Posterior vena cava (tissue), 2 donors: ENCODE measurements at places on chromosomes 5 and 9. TPM values are rescaled to one million over a fixed set of nuclear protein-coding genes. Genes with fewer than 3 reads are reported as not detected.

Gene LHX2
- not detected for total RNA-seq

Gene SLC27A6
- total RNA-seq = not detected

Gene GPR150
- total RNA-seq = 0.23 TPM

Gene PCDHB8
- total RNA-seq = 3.5 TPM

Gene TMC1
- 1.00 TPM for total RNA-seq

Gene INSL6
- total RNA-seq = not detected

Gene SPINK6
- not detected for total RNA-seq

Gene PITX1
- 0.97 TPM for total RNA-seq

Gene MAMDC2
- 48.1 TPM for total RNA-seq

Gene MELK
- total RNA-seq = 0.88 TPM

Gene SMIM33
- total RNA-seq = not detected

Gene IRX2
- total RNA-seq = 0.19 TPM

Gene IFNA21
- total RNA-seq = not detected

Gene PFN3
- total RNA-seq = not detected

Gene CLIC3
- 1.9 TPM for total RNA-seq

Gene C8G
- total RNA-seq = 1.4 TPM

Gene ENC1
- total RNA-seq = 12.4 TPM

Gene ZFP2
- total RNA-seq = 2.3 TPM

GRCh38 chr5:178143901-178144300, 9.8 kb downstream of the NHP2 start:
- no peak for DNase-seq

DNA sequence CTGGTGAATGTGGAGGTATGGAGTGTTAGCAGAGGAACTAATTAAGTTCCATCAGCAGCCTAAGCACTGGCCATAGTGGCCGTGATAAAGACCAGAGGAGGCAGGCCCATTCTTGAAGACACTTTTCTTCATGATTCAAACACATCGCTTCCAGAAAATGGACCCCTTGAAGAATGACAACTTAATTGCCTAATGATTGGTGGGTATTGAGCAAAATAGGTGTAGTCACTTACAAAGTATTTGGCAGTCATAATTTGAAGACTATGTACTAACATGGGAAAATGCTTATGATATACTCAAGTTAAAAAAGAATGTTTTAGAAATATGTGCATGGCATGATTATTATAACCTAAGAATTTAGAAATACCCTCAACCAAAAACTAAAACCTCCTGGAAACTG, 44.8 kb downstream of the MEGF10 start:
- DNase-seq = no peak

DNA sequence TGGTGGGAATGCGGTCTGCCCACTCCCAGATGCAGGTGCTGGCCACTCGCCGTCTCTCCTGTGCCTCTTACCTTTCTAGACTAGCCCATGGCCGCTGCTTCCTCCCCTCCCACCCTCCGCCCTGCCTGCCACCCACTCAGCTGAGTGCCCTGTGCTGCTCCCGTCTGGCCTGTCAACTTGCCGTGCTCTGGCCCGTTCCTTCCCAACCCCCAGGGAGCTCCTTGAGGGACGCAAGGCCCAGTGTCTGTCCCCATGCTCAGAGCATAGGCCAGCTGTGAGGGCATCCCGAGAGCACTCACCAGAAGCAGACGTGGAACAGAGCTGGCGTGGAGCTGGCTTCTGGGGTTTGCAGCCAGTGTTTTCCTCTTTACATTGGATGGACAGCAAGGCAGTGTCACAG, 20.2 kb downstream of the HNRNPH1 start:
- DNase-seq = peak; percentile 55

GRCh38 chr5:38367410-38367809, 109.1 kb downstream of the EGFLAM start:
- no peak for DNase-seq

DNA sequence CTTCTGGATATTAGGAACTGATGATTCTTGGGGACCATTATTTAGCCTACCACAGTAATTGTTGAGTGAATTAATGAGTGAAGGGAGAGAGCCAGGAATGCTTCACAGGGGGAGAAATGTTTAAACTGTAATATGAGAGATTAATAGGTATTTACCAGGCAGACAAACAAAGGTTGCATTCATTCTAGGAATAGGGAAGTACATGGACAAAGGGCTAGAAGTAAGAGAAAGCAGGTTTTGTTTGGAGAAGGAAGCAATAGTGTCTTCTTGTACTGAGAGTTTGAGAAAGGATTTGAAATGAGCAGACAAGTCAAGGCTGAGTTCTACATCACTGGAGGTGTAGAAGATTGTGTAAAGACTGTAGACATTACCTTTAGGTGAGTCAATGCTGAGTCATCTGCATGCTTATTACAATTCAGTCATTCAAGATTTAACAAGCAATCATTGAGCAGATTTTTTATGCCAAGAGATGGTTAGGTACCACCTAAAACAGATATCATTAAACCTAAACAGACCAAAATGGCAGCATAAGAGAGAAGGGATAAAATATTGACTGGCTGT, 8.0 kb downstream of the TAF1L start:
- DNase-seq = no peak

GRCh38 chr5:17406423-17406838, 91.6 kb upstream of the TAF11L2 start:
- no peak for DNase-seq

DNA sequence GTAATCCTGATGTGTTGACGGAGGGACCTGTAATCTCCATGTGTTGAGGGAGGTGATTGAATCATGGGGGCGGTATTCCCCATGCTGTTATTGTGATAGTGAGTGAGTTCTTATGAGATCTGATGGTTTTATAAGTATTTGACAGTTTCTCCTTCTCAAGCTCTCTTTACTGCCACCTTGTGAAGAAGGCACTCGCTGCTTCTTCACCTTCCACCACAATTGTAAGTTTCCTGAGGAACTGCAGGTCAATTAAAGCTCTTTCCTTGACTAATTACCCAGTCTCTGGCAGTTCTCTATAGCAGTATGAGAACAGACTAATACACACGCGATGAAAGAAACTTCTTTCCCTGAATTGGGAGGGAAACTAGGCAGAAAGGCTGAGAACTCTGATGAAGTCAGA, 141.1 kb upstream of the RAD23B start:
- no peak for DNase-seq

DNA sequence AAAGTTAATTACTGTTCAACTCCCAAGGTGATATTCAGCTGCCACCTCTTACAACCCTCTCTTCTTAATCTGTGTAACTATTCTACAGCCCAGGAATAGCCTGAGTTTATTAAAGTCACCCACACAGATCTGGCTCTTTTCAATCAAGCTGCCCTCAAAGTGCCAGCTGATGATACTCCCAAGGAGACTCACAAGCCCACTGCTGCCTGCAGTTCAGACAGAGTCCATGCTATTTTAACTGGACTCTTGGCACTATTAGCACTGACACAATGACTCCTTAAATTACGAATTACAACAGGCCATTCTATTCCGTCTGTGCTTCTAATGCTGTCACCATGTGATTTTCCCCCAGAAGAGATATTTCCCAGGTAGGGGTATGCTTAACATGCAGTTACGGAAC, 26.3 kb downstream of the REEP5 start:
- no peak for DNase-seq

DNA sequence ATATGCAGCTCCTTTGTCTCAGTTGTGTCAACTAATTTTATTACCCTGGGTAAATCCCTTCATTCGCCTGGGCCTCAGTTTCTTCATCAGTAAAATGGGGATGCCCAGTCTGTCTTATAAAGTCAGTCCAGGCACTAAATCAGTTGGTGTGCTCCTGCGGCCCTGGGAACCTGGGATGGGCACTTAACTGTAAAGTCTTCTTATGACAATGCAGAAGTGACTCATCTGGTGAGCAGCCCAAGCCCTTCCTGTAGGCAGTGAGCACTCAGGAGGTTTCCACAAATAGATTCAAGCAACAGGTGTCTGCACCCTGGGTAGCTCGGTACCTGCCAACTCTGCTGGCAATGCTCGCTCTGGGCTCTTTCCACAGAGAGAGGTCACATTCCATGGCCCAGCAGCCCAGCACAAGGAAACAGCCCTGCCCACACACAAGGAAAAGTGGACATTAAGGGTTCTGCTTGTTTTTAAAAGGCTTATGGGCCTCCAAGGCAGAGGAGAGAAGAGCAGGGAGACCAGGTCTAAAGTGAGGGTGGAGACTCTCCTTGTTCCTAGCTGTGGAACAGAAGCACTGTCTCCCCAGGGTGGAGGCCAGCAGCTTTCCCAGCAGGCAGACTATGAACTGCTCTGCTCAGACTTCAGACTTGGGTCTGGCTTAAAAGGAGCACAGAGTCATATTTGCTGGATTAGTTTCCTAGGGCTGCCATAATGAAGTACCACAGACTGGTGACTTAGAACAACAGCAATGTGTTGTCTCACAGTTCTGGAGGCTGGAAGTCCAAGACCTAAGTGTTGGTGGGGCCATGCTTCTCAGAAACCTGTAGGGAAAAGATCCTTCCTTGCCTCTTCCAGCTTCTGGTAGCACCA, 89.7 kb upstream of the ADRA1B start:
- no peak for DNase-seq

DNA sequence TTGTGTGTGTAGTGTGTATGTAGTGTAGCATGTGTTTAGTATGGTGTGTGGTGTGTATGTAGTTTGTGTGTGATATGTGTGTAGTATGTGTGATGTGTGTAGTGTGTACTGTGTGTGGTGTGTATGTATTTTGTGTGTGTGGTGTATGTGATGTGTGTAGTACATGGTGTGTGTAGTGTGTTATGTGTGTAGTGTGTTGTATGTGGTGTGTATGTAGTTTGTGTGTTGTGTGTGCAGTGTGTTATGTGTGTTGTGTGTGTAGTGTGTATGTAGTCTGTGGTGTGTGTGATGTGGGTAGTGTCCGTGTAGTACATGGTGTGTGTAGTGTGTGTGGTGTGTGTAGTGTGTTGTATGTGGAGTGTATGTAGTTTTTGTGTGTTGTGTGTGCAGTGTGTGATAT, 40.0 kb downstream of the SYK start:
- no peak for DNase-seq

GRCh38 chr5:3194271-3194670, 401.4 kb upstream of the IRX1 start:
- DNase-seq = no peak

- DNase-seq = no peak
Measured at GRCh38 chr5:122498163-122498562, 186.1 kb downstream of the SNCAIP start.

DNA sequence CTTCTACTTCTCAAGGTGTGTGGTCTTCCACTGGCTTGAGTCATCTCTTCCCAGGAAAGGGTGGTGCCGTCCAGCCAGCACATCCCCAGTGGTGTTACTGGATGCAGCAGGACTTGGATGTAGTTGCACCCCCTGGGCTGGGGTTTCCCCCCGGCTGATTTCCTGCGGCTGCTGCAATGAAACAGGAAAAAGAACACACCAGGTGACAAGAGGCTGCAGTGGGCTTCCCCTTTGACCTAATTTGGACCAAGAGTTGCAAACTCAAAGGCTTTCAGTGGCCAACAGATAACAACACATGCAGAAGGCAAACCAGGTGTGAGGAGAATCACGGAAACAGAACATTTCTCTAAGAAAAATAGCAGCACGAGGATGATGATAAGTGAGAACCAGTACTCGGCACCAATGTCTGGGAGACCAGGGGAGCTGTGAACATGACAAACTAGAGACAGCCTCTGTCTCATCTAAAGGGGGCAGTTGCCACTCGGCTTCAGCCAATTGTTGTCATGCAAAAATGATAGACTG, 83.7 kb downstream of the PDE6A start:
- no peak for DNase-seq

DNA sequence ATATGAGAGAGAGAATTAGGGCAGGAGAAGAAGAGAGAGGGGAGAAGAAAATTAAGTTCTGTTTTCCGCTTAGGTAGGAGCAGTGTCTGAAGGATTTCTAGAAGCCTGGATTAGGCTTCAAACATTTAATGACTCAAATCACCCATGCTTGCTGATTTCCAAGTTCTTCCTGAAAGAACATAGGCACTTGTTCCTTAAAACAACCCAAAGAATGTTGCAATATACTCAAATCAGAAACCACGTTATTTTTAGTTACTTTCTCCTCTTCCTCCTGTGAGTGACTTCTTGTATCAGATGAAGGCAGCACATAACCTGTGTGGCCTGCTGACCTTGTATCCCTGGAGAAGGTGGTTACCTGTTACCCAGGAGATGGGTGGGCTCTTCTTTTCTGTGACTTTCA, 351.5 kb upstream of the KLF4 start:
- DNase-seq = no peak

GRCh38 chr5:175466700-175467318, 11.6 kb upstream of the SFXN1 start:
- no peak for DNase-seq

- DNase-seq = peak; percentile 93
Measured at GRCh38 chr5:149406203-149406978, 27.3 kb upstream of the IL17B start.

GRCh38 chr5:119358530-119358900, 2.7 kb downstream of the TNFAIP8 start:
- DNase-seq = no peak
